Non-pigmented ciliary epithelial cell (primary cell): ENCODE measurements at places on chromosomes 11 and 22.

DNA sequence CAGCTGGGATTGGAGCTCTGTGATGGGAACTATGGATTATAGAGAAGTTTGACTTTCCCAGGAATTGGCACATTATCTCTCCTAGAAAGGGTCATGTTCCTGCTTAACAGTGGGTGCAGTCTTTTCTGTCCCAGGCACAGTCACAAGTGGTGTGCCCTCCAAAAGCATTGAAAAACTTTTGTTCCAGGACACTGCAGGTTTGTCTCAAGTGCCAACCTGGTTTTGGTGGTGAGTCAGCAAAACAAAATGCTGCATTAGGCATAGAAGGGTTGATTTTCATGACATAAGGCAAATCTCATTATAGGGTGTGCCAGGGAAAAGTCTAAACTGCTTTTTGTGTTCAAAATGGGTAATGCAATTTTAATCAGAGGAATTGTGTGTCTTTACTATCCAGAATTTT is 4.9 kb downstream of the HTATIP2 start:
- DNase-seq, result no peak

DNA sequence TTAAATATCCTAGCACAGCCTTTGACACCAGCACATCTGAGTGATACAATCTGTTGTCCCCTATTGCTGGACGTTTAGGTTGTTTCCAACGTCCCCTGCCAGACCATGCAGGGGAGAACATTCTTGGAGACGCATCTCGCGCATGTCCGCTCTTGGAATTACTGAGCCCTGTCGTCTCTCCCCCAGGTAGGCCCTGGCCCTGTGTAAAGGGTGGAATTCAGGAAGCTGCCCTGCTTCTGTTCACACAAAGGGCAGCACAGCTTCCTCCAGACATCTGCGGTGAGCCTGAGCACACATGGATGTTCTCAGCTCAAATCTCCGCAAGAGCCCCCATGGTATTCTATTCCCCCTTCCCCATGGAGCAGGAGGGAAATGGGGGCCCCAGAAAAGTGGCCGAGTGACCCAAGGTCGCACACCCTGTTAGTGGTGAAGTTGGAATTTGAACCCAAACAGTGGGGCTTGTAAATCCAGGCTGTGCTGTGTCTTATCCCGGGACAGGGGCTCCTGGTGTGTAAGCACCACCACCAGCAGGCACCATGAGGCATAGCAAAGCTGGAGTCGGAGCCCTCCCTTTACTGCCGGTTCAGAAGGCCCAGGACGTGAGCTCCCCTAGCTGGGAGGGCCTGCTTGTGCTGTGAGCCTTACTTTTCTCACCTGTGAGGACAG is 5.0 kb upstream of the FGF19 start:
- no peak for DNase-seq

- no peak for DNase-seq
Measured at GRCh38 chr11:12691473-12691872, 17.3 kb downstream of the TEAD1 start.

GRCh38 chr11:132408877-132409276 is 1038.5 kb downstream of the NTM start:
- DNase-seq, result no peak

- no peak for DNase-seq
Measured at GRCh38 chr22:35838855-35839576, 121.3 kb downstream of the APOL5 start.

- peak; percentile 48 for DNase-seq
Measured at GRCh38 chr11:72326151-72326848, 82.3 kb upstream of the PHOX2A start.

DNA sequence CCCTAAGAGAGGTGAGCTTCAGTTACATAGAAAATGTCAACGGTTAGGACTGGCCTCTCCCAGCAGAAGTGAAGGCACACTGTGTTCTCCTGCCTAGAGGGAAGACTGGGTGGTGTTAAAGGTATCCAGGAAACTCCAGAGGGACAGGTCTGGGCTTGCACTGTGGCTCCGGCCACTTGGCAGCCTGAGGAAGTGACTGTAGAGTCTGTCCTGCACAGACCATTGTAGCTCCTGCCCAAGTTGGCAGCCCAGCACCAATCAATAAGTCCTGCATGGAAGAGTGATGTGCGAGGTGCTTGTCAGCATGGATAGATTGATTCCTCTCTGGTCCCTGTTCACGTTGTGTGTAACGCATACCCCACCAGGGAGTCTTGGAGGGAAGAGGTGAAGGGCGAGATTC is 284.8 kb downstream of the TENM4 start:
- no peak for DNase-seq

- no peak for DNase-seq
Measured at GRCh38 chr22:43654271-43654670, 157.8 kb downstream of the EFCAB6 start.

DNA sequence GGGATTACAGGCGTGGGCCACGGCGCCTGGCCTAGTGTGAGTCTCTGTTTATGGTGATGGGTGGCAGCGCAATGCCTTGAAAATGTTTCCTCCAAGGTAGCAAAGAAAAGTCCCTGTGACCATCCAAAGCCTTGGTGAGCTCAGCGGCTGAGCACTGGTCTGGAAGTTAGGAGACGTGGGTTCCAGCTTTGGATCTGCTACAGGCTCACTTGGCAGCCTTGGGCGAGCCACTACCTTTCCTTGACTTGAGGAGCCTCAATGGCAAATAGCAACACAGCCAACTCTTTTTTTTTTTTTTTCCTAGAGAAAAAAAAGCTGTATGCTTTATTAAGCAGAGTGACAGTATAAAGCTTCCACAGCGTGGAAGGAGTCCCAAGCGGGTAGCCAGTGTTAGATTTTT is 61.3 kb upstream of the RASD2 start:
- DNase-seq, result no peak

GRCh38 chr11:129223701-129224149 is 31.6 kb upstream of the ARHGAP32 start:
- DNase-seq, result no peak

DNA sequence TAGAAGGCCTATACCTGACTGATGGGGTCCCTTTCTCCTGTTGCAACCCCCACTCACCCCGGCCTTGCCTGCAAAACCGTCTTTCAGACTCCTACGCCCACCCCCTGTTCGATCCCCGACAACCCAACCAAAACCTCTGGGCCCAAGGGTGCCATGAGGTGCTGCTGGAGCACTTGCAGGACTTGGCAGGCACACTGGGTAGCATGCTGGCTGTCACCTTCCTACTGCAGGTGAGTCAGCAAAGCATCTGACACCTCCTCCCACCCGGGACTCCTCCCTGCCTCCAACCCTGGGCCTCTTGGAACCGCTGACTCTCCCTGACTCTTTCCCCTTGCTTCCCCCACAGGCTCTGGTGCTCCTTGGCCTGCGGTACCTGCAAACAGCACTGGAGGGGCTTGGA is 1.2 kb downstream of the ROM1 start:
- no peak for DNase-seq

GRCh38 chr11:118979434-118979833 is 7.9 kb downstream of the FOXR1 start:
- DNase-seq, result no peak

DNA sequence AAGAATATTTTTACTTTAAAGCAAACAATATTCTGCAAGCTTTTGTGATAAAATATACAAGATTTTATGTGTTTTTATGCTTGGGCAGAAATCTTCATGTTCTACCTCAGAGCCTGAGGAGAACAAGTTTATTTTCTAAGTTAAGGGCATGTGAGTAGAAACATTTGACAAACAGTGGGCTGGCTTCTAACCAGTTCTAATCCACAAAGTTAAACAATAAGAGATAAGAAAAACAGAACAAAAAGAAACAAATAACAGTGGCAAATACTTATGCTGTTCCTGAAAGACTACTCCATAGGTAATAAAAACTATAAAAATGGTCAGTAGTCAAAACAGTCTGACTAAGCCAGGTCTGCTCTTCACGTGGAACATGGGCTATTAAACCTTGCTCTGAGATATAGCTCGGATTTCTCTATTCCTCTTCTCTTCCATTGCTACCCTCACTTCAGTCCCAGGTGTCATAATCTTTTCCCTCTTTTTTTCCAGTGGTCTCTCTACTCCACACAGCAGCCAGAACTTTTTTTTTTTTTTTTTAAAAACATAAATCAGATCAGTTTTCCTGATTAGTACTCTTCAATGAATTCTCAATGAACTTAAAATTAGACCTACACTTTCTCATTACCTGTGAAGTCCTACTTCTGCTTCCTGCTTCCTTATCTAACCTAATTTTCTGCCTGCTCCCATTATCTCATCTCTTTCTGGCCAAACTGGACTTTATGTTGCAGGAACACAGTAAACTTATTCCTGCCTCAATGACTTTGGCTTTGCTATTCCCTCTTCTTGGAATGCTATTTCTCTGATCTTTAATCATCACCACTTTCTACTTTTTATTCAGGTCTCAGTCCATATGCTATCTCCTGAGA is 671.1 kb upstream of the CCDC90B start:
- DNase-seq, result no peak

DNA sequence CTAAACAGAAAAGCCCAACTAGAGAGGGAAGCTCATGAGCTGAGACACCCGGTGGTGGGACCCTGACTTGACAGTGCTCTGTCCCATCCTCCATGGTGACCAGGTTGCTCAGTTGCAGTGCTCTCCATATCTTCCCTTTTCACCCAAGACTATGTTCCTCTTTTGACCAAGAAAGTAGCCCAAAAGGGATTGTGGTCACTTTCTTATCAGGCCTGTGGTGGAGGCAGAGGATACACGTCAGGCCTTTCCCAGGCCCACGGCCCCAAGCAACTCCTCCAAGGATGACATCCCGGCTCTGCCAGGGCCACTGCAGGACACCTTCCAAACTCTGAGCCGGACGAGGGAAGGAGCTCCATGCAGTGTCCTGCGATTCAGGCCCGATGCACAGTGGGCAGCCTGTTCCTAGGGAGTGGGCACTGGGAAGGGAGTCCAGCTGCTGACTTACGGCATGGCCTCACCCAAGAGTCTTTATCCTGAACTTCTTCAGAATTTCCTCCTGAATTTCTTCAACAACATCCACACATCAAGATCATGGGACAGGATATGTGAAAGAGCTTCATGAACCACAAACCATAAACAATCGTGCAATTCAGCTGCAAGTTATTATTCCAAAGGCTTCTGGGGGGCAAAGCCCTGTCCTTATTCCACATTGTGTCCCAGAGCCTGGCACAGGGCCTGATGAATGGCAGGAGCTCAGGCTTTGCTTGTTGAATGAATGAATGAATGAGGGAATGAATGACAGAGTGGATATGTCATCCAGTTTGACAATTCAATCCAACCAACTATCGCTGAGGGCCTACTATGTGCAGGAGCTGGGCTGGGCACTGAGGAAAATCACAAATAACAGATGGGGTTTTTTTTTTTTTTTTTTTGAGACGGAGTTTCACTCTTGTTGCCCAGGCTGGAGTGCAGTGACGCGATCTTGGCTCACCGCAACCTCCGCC is 36.0 kb upstream of the MYH9 start:
- no peak for DNase-seq

- no peak for DNase-seq
Measured at GRCh38 chr22:29727131-29727523, 7.3 kb downstream of the CABP7 start.

DNA sequence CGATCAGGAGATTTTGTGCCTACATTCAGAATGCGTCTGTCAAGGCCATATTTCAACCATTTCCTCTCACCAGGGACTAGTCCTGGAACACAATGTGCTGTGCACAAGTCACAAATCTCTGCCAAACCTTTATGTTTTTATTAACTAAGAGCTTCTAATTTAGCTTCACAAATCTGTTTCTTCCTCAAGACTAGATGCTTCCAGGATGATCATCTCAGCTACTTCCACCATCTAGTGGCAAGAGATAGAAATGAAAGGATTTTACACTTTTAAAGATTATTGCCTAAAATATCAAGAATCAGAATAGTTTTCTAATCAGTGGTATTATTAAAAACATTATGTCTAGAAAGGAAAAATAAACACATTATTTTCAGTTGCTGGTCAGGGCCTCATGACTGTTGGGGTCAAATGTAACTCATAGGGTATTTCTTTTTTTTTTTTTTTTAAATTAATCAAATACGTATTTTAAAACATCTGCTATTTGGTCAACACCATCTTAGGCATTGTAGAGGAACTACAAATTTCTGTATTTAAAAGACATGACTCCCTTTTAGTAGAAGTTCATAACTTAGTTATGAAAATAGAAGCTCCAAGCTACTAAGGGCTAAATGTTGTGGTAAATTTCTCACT is 1102.6 kb downstream of the DLG2 start:
- DNase-seq, result no peak

DNA sequence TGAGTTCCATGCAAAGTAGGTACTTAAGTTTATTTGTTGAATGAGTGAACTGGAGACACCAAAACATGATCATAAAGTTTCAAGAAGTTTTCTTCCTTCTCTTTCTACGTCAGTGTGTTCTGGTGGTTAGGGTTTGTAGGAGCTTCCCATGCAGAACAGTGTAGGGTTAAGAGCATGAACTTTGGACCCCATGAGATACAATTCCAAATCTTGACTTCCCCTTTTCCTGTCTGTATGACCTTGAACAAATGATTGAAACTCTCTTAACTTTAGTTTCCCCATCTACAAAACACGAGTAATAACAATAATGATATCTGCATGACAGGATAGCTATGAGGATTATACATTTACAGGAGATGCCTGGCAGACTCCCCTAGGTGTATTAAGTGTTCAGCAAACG is 41.0 kb upstream of the TENM4 start:
- no peak for DNase-seq

DNA sequence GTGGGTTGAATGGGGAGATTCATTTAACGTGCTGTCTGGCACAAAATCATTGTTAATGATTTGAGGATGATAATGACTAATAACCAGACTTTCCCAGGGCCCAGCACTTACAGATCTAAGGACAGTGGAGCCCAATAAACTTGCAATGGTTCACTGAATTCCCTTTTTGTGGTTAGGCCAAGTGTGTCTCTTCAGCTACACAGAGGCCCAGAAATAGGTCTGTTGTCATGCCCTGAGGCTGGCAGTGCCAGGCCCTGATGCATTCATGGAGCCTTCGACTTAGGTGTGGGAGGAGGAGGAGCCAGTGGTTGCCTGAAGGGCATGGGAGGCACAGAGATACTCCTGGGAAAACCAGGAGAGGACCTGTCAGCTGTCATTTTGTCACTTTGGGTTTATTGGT is 56.1 kb downstream of the KIAA1671 start:
- DNase-seq, result no peak

- DNase-seq, result no peak
Measured at GRCh38 chr11:134556186-134556585, 144.1 kb upstream of the B3GAT1 start.

- DNase-seq, result no peak
Measured at GRCh38 chr11:114782650-114783310, 104.5 kb downstream of the NXPE2 start.

DNA sequence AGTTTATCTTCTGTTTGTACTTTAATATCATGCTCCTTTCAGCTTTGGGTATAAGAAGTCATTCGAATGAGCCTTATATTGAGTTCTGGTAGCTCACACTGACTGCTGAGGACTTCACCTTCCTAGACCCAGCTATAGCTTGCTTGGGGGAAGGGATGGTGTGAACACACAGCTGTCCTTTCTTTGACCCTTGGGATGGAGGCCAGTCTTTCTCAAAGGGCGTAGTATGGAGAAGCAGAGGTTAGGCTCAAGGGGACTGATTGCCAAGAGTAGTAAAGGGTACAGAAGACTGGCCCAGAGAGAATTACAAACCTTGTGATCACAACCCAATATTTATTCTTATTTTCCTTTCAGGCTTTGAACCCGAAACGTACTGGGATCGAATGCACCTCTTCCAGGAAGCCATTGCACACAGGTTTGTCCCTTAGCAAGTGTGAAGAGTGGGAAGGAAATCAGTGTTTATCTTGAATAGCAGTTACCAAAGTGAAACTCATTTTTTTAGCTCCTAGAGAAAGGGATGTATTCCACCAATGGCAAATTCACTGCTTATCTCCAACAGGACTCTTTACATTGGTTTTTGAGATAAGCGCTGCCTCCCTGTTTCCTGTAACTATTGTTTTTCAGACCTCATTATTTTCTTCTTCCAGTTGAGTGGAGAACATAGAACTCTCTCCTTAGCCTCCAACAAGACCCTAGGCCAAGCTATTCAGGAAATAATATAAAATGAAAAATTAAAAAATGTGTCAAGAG is 42.8 kb upstream of the YWHAH start:
- DNase-seq, result no peak
